ENCODE measurements at places on chromosomes 5 and 9.

DNA sequence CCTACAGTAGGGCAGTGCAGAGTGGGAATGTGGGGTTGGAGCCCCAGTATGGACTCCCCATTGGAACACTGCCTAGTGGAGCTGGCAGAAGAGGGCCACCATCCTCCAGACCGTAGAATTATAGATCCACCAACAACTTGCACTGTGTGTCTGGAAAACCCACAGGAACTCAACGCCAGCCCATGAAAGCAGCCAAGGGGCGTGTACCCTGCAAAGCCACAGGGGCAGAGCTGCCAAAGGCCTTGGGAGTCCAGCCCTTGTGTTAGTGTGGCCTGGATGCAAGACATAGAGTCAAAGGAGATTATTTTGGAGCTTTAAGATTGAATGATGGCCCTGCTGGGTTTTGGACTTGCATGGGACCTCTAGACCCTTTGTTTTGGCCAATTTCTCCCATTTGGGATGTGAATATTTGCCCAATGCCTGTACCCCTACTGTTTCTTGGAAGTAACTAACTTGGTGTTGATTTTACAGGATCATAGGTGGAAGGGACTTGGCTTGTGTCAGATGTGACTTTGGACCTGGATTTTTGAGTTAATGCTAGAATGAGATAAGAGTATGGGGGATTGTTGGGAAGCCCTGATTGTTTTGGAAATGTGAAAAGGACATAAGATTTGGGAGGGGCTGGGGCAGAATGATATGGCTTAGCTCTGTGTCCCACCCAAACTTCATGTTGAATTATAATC lies 266.8 kb downstream of the SEMA5A start:
- no peak for DNase-seq

DNA sequence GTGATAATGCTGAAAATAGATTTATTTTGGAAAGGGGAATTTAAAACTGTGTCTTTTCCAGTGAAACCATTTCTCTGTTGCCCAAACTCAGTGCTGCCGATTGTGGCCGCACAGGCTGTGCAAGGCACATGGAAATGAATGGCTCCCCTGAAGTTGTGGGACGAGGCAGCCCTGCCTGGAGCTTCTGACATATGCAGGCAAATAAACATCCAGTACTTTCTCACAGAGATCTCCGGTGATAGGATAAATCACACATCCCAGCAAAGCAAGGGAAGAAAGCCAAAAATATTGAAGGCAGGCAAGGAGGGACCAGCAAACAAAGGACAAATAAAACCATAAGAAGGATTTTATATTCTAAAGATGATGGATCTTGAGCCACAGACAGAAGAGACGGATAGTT lies 464.5 kb downstream of the MTRR start:
- peak; percentile 12 for DNase-seq

DNA sequence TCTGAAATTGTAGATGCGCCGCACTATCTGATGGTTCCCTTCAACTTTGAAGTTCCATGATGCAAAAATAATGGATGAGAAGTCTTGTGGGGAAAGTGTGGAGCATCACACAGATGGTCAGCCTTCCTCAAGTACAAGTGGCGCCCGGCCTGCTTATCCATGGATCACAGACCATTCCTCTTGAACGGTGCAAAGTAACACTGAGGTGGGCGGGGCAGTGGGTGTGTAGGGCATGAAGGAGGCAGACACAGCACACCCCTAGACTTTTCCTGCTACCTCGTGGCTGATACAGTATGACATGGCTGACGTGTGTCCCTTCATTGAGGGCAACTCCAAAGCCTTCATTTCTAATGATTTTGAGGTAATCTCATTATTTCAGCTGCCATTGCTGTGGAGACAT lies 2.5 kb upstream of the GNG10 start:
- DNase-seq = no peak

- DNase-seq = no peak
These were observed 1383.0 kb upstream of the C9orf72 start for GRCh38 chr9:28956116-28956880.

GRCh38 chr9:26321935-26322334 lies 570.7 kb downstream of the CAAP1 start:
- peak; percentile 2 for DNase-seq

- no peak for DNase-seq
These were observed 274.5 kb upstream of the PTGER4 start for GRCh38 chr5:40405230-40405629.

All from occipital lobe (tissue), 3 donors.